ENCODE measurements at places on chromosomes 6 and 20.

DNA sequence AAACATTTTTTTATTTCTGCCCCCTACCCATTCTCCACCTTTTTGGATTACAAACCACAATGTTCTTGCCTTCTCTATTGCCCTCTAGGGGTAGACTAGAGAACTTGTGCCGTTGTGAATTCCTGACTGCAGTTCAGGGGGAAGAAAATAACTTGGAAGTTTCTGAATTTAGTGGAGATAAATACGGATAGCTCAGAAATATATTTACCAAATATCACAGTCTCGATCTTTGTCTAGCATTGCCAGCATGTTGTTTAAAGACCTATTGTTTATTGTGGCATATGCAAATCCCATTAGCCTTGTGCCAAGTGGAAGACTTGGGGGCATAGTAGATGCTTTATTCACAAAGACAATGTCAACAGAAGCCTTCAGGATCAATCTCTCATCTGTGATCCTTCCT, 154.1 kb upstream of the MMS22L start:
- ATAC-seq: peak; percentile 67

- ATAC-seq: no peak
Measured at GRCh38 chr6:167530951-167531350, 206.1 kb downstream of the TTLL2 start.

DNA sequence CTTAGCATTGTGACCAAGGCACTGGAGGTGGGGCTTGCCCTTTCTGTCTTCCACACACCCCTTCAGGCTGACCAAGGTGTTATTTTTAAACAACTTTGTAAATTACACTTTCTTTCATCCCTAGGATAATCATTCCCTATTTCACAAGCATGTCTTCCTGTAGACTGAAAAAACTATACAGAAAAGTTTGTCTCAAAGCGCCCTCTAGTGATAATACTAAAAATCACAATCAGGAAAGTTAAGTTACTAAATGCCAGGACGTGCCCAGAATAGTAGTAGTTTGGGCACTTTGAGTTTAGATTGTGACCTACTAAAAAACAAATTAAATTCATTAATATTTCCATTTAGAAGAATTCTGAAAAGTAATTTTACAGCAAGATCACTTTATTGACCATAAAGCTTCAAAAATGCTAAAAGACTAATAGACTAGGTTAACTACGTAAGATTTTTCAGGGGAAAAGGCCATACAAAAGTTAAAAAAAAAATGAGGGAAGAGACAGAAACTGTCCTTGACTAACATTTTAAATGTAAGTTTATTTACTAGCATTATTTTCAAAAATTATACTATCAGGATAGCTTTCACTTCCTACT, 123.3 kb upstream of the DUSP22 start:
- peak; percentile 79 for ATAC-seq

GRCh38 chr6:3549314-3549940, 92.6 kb upstream of the SLC22A23 start:
- ATAC-seq: no peak

GRCh38 chr6:2990248-2990931, 9.3 kb upstream of the NQO2 start:
- no peak for ATAC-seq

- peak; percentile 93 for ATAC-seq
Measured at GRCh38 chr20:5504061-5504739, 187.4 kb upstream of the PROKR2 start.
